ENCODE measurements at places on chromosomes 13 and 19.

- no peak for DNase-seq
Observed at GRCh38 chr19:3644351-3645066, 17.9 kb upstream of the CACTIN start.

DNA sequence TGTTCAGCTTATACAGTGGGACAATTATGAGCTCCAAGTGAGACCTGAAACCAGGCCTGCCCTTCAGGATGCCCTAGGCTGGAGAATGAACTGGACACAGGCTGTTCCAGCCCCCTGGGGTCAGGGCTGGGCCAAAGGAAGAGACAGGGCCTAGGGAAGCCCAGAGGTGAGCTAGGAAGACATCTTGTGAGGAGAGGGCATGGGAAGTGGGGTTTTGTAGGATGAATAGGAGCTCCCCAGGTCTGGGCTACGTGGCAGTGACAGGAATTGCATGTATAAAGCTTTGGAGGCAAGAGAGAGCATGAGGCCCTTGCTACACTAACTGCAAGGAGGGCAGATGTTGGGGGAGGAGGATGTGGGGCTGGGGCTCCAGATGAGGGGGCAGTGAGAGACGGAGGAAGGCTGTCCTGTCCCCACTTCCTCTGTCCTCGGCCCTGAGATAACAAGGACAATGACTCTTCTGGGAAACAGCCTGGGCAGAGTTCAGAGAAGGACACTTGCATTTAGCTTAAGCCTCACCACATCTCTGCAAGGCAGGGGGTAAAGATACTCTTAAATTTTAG lies 1.5 kb upstream of the TBXA2R start:
- DNase-seq = no peak

GRCh38 chr13:73696271-73696670 lies 437.9 kb downstream of the KLF12 start:
- no peak for DNase-seq

- peak; percentile 35 for DNase-seq
Observed at GRCh38 chr19:17220207-17220758, 5.1 kb downstream of the USE1 start.

All from endothelial cell of umbilical vein (primary cell).